ENCODE measurements at places on chromosomes 1 and 21.
A peak's percentile ranks its signal among the peaks of the same experiment; 100 is the strongest.

- no peak for DNase-seq
Observed at GRCh38 chr1:59601041-59601441, 213.7 kb upstream of the HOOK1 start.

DNA sequence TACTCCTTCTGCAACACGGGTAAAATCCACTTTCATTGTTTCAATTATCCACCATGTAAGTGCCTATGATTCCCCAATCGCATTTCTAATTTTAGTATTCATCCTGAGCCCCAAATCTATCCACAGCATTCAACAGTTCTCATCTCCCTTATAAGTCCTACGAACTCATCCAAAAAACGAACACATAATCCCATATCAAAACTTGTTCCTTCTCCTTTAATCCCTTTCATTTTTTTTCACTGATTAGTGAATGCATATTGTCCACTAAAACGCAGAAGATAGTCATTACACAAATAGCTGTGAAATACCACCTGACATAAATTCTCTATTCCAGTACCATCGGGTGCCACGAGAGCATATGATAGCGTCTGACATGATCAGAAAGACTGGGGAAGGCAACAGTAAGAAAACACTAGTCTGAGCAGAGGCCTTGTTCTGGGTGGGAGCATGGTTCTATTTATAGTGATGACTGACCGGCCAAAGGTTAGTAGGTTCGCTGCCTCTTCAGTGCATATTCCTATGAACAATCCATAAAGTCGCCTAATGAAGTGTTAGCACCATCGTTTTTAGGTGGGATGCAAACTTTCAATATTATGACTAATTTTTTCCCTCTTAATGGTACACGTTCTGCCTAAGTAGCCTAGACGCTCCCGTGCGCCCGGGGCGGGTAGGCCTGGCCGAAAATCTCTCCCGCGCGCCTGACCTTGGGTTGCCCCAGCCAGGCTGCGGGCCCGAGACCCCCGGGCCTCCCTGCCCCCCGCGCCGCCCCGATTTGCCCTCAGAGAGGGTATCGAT is 648 bp downstream of the ATP5PF start:
- DNase-seq = no peak

DNA sequence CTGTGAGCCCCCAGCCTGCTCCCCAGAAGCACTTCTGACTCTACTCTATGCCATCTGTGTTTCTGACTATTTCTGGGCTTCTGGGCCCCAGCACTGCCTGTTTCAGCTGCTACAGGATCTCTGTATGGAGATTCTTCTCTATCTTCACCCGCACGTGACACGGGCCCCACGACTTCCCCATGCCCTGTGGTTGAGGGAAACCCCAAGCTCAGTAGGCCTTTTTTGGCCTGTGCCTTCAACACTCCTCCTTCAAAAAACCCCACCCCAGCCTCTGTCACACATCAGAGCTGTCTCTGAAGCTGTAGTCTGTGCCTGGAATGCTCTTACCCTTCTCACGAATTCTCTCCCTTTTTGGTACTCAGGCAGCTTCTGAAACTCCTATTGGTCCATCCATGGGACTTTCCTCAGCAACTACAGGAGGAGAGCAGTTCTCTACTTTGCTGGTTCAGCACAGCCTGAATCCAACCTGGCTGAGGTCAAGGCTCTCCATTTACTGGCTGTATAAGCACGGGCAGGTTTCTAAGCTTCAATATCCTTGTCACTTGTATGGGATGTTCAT is 2.0 kb upstream of the NID1 start:
- DNase-seq = peak; percentile 66

- DNase-seq = no peak
Observed at GRCh38 chr1:226337276-226337875, 28.4 kb upstream of the LIN9 start.

DNA sequence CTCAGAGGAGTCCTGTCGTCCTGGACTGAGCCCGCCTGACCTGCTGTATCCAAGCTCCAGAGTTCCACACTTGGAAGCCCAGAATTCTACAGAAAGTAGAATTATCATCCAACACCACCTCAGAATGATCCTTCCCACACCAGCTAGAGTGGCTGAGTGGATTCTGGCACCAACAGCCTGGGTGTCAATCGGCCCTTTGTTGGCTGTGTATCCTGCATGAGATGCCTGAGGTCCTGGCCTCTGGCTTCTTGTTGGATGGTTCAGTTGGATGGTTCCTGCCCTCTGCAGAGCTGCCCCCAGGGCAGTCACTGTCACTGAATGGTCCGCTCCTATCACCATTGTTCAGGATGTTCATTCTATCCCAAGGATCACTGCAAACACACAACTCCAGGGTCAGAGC is 49.8 kb downstream of the PGBD5 start:
- DNase-seq = no peak

- DNase-seq = no peak
Observed at GRCh38 chr1:18939398-18940302, 16.8 kb downstream of the IFFO2 start.

- DNase-seq = no peak
Observed at GRCh38 chr1:236502972-236503639, 20.7 kb upstream of the LGALS8 start.

GRCh38 chr1:37240897-37241296 is 206.6 kb upstream of the GRIK3 start:
- DNase-seq = no peak

- no peak for DNase-seq
Observed at GRCh38 chr1:107277022-107277421, 136.2 kb downstream of the NTNG1 start.

- no peak for DNase-seq
Observed at GRCh38 chr1:202045705-202046104, 35.3 kb downstream of the ELF3 start.

DNA sequence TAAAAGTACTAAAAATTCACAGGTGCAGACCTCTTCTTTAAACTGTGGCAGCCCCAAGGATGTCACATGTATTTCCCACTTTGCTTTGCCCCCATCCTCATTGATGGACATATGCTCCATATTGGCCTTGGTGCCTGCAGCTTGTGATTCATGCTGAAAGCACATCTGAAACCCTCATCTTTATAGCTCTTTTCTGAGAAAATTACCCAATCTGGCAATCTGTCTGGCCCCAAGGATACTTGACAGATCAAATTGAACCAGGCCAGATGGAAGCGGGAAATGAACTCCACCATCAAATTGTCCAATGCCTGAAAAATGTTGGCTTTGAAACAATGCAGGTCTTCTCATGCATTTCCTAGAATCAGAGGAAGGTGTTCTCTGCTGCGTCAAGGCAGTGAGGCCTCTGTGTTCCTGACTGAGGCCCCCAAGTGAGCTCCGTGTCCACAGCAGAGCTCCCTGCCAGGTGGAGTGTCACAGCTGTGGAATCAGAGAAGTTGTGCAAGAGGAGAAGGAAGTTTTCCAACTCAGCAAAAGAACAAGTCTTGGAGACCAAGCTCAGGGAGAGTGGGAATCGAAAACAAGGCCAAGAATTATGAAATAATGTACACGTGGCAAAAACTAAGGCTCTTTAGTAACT is 323.7 kb downstream of the PLPP3 start:
- DNase-seq = no peak

DNA sequence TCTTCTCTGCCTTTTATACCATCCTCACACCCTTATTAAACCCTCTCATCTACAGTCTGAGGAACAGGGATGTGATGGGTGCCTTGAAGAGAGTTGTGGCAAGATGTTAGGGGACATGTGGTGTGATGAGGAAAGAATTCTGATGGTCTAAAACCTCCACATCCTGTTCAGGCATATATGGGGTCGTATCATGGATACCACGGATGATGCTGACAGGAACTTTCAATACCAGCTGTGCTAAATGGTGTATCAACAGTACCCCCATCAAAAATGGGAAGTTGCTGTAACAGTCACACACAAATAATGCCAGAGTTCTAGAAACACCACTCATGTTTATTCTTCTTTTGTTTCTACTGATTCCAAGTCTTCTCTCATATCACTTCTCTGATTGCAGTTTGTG is 12.9 kb downstream of the OR2T6 start:
- DNase-seq = no peak

DNA sequence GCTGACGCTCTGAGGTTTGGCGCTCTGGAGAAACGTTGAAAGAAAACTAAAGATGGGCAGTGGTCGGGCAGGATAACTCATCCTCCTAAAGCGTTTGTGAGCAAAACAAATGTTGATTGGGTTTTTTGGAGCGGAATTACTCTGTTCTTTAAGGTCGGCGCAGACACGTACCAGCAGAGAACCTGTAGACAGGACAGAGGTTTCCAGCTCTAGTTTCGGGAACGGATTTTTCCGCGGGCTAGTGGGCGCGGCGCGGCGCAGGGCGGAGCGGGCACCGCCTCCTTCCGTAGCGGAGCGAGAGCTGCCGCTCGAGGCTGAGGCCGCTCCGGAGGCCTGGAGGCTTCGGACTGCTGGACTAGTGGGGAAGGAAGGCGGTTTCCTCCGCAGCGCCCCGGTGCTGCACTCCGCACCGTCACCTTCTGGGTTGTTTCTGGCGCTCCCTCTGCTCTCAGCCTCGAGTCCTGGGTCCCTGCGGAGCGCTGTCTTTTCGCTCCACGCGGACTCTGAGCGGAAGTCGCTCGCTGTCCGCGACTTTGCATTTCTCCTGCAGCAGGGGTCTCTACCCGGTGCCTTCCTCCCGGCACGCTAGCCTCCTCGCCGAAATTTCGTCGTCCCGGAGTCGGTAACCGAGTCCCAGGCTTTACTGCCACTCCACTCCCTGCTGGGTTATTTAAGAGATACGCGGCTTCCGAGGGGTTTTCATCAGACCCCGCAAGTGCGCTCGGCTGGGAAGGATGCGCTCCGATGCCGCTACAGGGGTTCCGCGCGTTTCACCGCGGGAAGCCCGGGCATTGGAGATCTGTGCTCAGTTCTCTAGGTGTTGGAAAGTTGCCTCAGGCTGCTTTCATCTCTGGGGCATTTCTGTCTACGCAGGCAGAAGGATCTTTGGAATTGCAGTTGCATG is 7.0 kb downstream of the FOXD2 start:
- no peak for DNase-seq

GRCh38 chr1:205612556-205612955 is 19.3 kb downstream of the ELK4 start:
- DNase-seq = no peak

GRCh38 chr1:109547463-109548320 is 723 bp upstream of the GNAI3 start:
- DNase-seq = no peak

- DNase-seq = no peak
Observed at GRCh38 chr1:165317612-165318011, 38.9 kb downstream of the LMX1A start.

GRCh38 chr1:226772446-226773139 is 33.5 kb upstream of the ITPKB start:
- DNase-seq = no peak

GRCh38 chr1:233183226-233184020 is 112.1 kb downstream of the PCNX2 start:
- no peak for DNase-seq

GRCh38 chr1:151062741-151063371 is 2.7 kb downstream of the MLLT11 start:
- no peak for DNase-seq

GRCh38 chr21:42531771-42532170 is 18.1 kb downstream of the SLC37A1 start:
- no peak for DNase-seq

GRCh38 chr1:20634594-20635084 is 1.4 kb downstream of the PINK1 start:
- no peak for DNase-seq

GRCh38 chr1:15058261-15058660 is 95.3 kb upstream of the TMEM51 start:
- DNase-seq = no peak

- no peak for DNase-seq
Observed at GRCh38 chr1:224558904-224559303, 57.2 kb upstream of the CNIH3 start.

- no peak for DNase-seq
Observed at GRCh38 chr1:200921571-200922110, 26.9 kb downstream of the INAVA start.

- DNase-seq = no peak
Observed at GRCh38 chr1:83766241-83766691, 232.7 kb downstream of the TTLL7 start.

- DNase-seq = no peak
Observed at GRCh38 chr1:51193564-51193963, 42.5 kb upstream of the RNF11 start.

DNA sequence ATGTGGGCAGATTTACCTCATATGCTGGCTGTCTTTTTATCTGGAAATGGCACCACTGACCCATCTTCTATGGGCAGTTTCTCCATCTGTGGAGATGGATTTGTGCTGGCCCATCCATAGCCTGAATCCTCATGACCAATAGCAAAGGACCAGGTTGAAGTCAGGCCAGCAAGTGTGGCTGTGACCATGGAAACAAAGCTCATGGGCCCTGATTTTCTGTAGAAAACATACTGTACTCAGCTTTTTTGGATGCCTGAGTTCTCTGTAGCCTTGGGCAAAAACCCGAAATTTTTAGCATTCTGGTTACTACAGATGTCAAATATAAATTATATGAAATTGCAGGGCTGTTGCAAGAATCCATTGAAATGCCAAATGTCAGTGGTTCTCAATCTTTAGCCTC is 155.0 kb downstream of the PLXNA2 start:
- DNase-seq = no peak

- no peak for DNase-seq
Observed at GRCh38 chr1:28096210-28097099, 8.0 kb upstream of the EYA3 start.

DNA sequence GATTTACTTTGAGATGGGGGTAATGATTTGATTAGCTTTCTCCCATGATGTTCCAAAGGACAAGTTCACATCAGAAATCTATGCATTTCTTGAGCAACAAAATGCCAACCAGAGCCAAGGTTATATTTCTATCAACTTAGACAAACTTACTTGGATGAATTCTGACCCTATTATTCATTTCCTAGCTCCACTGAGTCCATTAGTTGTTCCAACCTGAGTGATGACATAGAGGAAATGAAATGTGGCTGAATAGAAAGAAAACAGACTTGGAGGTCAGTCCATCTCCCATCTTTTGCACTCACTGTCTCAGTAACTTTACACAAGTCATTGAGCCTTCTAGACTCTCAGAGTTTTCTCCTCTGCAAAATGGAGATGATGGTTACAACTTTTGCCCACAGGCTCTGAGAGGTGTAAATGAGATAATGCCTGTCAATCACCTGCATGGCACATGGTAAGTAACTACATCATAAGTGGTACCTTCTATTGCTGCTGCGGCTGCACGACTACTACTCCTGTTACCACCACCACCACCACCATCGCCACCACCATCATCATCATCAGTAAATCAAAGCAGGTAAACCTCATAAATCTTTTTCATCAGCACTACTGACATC is 98.2 kb downstream of the PTPN14 start:
- DNase-seq = no peak

GRCh38 chr1:116826818-116827606 is 72.8 kb downstream of the CD2 start:
- peak; percentile 43 for DNase-seq

DNA sequence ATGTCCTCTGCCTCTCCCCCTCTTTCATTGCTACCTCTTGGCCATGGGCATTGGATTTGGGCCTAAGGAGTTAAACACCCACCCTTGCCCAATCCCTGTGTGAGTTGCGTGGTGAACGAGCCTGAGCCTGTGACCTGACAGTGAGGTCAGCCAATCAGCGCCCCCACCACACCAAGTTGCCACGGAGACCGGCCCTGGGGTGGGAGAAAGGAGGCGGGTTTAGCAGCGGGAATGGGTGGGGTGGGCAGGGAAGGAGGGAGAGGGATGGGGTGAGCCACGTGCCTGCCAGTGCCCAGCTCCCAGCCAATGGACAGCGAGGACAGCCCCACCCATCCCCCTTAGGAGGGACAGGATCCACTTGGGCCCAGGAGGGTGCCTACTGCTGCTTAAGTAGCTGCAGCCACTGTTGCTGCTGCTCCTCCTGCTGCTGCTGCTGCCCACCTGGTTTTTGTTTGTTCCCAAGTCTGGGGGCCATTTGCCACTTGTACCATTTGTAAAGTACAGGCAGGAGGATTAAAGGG is 9.5 kb downstream of the ZBTB7B start:
- no peak for DNase-seq

- no peak for DNase-seq
Observed at GRCh38 chr1:38308780-38309179, 262.2 kb upstream of the POU3F1 start.

Measured in GM12891 (cell line).